ENCODE measurements at places on chromosomes 5 and 9.
A peak's percentile ranks its signal among the peaks of the same experiment; 100 is the strongest.

GRCh38 chr5:36836831-36837230, 39.7 kb upstream of the NIPBL start:
- no peak for DNase-seq

GRCh38 chr9:118419676-118420075, 715.5 kb downstream of the TLR4 start:
- no peak for DNase-seq

DNA sequence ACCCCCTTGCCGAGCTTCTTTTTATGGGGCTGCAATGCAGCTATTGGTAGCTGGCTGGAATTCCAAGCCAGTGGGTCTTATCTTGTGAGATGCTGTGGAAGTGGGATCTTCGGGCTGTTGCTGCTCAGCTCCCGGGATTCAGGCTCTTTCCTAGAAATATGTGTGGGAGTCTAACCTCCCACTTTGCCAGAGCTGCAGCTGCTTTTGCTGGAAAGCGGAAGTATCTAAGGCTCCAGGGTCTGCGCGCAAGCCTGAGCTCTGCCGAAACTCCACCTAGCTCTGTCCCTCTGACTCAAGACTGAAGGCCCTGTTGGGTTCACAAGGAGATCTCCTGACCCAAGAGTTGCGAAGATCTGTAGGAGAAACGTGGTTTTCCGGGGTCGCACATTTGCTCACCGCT, 151.1 kb upstream of the ANKRD55 start:
- no peak for DNase-seq

GRCh38 chr9:125758986-125759763, 12.0 kb downstream of the PBX3 start:
- no peak for DNase-seq

DNA sequence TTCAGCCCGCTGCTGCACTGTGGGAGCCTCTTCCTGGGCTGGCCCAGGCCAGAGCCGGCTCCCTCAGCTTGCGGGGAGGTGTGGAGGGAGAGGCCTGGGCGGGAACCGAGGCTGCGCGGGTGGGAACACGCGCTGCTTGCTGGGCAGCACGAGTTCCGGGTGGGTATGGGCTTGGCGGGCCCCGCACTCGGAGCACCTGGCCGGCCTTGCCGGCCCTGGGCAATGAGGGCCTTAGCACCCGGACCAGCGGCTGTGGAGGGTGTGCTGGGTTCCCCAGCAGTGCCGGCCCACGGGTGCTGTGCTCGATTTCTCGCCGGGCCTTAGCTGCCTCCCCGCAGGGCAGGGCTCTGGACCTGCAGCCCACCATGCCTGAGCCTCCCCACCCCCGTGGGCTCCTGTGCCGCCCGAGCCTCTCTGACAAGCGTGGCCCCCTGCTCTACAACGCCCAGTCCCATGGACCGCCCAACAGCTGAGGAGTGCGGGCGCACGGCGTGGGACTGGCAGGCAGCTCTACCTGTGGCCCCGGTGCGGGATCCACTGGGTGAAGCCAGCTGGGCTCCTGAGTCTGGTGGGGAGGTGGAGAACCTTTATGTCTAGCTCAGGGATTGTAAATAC, 1366.4 kb upstream of the NUDT12 start:
- DNase-seq, result no peak

GRCh38 chr5:71904852-71905251, 185.8 kb downstream of the CARTPT start:
- no peak for DNase-seq

GRCh38 chr5:9344751-9345240, 201.1 kb downstream of the SEMA5A start:
- no peak for DNase-seq

DNA sequence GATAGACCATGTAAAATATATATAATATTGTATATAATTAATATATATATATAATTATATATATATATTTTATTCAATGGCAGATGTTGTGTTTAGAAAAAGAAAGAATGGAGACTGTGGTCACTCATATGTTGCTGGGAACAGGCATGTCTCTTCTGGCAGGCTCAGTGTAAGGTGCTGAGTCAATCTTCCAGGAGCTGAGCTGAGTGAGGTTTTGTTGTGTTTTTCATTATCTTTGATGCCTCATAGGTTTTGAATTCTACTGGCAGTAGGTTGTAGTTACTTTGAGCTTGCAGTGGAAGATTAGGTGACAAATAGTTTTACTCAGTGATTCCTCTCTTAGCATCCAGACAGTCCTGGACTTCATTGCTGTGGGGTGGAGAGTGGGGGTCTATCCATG, 561.3 kb downstream of the IRX1 start:
- no peak for DNase-seq

GRCh38 chr9:129318121-129319075, 140.3 kb upstream of the IER5L start:
- DNase-seq, result no peak

DNA sequence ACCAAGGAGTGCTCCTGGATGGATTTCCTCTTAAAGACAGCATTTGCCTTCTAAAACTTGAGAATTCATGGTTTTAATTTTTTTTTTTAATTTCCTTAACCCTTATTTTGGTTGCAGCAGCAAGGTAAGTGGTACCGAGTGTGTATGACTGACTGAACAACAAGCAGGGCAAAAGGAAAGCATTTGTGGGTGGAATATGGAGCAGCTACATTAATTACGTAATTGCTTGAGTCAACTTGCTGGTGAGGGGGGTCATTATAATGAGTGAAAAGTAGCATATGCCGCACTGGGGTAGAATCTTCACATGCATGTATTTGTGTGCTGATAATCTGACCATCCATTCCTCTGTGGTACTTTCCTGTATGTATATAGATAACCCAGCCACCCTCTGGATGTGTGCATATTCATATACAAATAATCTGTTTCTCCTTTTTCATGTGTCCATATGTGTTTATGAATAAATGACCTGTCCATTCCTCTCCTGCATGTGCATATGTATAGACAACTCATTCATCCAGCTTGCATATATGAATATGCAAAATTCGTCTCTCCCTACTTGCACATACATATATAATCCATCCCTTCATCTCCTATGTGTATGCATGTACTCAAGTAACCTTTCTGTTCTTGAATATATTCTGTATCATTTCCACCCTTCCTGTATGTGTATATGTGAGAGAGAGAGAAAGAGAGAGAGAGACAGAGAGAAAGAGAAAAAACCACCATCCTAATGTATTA, 147.5 kb upstream of the RUSC2 start:
- DNase-seq, result no peak

GRCh38 chr9:137951597-137952490, 74.3 kb downstream of the CACNA1B start:
- no peak for DNase-seq

DNA sequence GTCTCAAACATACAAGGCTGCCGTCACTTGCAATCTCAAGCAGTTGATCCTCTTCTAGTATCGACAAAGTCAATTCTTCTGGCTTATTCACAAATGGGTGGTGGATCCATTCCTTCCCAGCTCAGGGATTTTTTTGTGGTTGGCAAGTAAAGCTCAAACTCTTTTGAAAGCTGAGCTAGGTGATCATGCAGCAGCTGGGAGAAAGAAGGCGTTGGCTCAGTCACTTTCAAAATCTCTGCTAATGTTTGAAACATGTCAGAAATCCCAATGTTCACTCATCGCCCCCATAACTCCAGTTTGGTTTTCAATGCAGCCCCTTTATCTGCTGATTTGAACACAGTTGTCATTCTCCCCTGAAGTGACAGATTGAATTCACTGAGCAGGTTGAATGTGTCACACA, 4.0 kb upstream of the HNRNPA0 start:
- no peak for DNase-seq

- DNase-seq, result peak; percentile 4
Measured at GRCh38 chr5:23977997-23978396, 470.6 kb downstream of the PRDM9 start.

GRCh38 chr5:16906255-16906654, 29.8 kb downstream of the MYO10 start:
- DNase-seq, result no peak

- no peak for DNase-seq
Measured at GRCh38 chr9:31078175-31078574, 1306.3 kb upstream of the ACO1 start.

DNA sequence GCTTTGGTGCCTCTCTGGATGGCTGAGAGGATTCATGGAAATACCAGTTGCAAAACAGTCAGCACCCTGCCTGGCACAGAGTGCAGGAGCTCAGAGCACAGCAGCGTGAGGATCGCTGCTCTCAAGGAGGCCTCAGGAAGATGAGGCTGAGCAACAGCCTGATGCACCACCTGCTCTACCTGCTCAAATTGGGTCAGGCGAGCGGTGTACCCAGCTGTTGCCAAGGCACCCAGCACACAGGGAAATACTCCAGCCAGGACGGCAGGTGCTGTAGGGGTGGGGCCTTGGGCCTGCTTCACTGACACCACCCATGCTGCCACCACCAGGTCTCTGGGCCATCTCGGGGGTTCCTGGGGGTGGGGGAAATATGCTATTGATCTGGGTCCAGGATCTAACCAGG, 4.3 kb downstream of the EEIG1 start:
- DNase-seq, result no peak

- no peak for DNase-seq
Measured at GRCh38 chr9:35839926-35840325, 10.9 kb downstream of the TMEM8B start.

- DNase-seq, result no peak
Measured at GRCh38 chr9:31542384-31543055, 841.9 kb upstream of the ACO1 start.

GRCh38 chr9:110207071-110207641, 803 bp downstream of the C9orf152 start:
- DNase-seq, result no peak

- DNase-seq, result no peak
Measured at GRCh38 chr5:156019571-156020180, 307.3 kb upstream of the SGCD start.

- DNase-seq, result no peak
Measured at GRCh38 chr9:137630679-137631078, 11.9 kb downstream of the EHMT1 start.

DNA sequence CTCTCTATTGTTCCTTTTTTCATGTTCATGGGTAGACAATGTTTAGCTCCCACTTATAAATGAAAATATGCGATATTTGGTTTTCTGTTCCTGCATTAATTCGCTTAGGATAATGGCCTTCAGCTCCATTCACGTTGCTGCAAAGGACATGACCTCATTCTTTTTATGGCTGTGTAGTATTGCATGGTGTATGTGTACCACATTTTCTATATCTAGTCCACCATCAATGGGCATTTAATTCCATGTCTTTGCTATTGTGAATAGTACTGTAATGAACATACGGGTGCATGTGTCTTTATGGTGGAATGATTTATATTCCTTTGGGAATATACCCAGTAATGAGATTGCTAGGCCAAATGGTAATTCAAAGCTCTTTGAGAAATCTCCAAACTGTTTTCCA, 392.0 kb downstream of the EFNA5 start:
- DNase-seq, result no peak

- DNase-seq, result peak; percentile 55
Measured at GRCh38 chr9:127805620-127806019, 2.9 kb downstream of the FPGS start.

GRCh38 chr5:82169892-82170291, 108.3 kb downstream of the RPS23 start:
- DNase-seq, result no peak

DNA sequence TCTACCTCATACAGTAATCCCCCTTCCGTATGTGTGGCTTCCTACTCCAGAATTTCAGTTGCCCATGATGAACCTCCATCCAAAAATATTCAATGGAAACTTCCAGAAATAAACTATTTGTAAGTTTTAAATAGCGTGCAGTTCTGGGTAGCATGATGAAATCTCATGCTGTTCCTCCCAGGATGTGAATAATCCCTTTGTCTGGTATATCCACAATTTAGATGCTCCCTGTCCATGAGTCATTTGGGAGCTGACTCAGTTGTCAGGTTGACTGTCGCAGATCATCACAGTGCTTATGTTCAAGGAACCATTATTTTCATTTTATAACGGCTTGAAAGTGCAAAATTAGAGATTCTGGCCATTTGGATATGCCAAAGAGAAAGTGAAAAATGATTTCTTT, 290.1 kb upstream of the CDH9 start:
- no peak for DNase-seq

GRCh38 chr9:114958844-114959235, 28.4 kb upstream of the TNFSF8 start:
- DNase-seq, result no peak

GRCh38 chr9:116944714-116945534, 257.8 kb downstream of the TRIM32 start:
- DNase-seq, result no peak

DNA sequence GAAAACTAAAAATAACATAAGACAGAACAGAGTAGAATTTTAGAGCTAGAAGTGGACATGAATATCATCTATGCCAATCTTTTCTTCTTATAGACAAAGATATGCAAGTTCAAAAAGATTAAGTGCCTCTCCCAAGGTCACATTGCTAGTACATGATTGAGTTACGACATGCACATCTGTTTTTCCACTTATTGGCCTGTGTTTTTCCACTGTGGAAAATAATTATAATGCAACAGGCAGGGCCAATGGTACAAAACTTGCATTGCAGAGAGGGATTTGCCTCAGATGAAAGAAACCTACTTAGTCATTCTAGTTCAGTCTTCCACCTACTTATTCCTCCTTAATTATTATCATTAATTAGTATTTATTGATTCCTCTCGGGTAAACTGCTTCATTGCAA, 407.8 kb upstream of the SGCD start:
- DNase-seq, result no peak

DNA sequence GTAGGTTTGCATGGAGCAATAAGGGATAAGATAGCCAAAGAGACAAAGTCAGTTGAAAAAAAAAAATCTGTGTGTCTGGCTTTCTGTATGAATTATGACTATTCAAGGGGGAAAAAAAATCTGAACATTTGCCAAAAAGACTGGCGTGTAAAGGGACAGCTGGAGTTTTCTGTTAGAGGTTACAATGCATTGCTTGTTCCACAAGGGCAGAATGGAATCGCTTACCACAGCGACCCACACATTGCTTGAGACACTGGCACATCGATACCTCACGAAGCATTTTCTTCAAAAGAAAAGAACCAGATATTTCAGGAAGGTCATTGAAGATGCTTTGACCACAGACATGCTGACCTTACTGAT, 327.8 kb downstream of the TMEM167A start:
- no peak for DNase-seq

DNA sequence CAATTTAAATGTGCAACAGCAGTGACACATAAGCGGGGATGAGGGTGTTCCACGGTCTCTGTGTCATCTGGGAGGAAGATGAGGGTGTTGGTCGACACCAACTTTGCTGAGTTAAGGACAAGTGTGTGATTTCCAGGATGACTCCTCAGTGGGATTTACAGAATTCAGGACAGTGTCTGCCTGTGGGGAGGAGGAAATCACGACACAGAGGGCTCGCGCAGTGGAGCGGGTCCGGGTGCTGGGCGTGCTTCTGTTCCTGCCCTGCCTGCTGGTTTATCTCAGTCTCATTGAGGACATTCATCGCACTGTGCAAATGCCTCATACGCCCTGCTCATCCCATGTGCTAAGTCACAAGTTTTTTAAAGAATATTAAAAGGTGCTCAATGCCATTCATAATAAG, 73.7 kb upstream of the ADAMTS2 start:
- no peak for DNase-seq

- no peak for DNase-seq
Measured at GRCh38 chr9:124831642-124832364, 21.5 kb upstream of the WDR38 start.
